ENCODE measurements at places on chromosomes 16 and 17.

GRCh38 chr17:79840989-79841286 is 1.7 kb upstream of the CBX4 start:
- no peak for DNase-seq

DNA sequence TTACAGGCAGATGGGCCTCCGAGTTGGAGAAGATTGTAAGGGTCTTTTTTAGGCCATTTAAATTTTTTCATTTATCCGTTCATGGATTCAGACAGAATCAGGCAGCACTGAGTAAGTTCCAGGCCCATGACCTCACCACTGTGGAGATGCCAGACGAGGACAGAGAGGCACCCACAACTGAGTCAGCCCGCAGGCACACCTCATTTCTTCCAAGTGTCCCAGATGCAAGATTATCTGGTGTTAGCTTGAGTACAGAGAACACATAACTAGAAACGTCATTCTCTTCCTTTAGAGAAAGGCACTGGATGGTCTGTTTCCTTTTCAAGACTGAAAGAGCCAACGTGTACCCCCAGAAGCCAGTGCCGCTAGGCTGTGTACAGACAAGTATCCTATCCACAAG is 16.9 kb downstream of the CLEC16A start:
- DNase-seq, result peak; percentile 96

- DNase-seq, result no peak
Measured at GRCh38 chr17:11499881-11500280, 98.4 kb upstream of the DNAH9 start.

GRCh38 chr16:14378689-14379467 is 251.2 kb downstream of the PARN start:
- no peak for DNase-seq

DNA sequence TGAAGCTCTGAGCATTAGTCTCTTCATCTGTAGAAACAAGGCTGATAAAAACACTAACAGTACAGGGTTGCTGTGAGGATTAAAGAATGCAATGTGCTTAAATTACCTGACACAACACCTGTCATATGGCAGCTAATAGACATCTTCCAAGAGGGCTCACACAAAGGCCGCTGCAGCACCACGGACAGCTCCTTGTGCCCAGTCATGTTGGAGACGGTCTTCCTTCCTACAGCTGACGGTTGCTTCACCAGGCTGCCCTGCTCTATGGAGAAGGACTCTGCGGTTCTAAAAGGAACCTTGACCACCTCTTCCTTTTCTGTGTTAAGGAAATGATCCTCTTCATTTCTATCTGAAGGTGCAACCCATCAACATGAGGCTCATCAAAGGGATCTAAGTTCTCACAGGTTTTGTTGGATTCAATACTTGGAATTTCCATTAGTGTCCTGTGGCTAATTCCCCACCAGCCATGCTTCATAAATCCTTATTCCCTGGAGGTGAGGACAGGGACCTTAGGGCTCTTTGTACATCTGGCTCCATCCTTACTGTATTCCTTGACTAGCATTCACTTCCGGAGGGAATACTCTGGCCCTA is 138.9 kb upstream of the CES5A start:
- peak; percentile 0 for DNase-seq

DNA sequence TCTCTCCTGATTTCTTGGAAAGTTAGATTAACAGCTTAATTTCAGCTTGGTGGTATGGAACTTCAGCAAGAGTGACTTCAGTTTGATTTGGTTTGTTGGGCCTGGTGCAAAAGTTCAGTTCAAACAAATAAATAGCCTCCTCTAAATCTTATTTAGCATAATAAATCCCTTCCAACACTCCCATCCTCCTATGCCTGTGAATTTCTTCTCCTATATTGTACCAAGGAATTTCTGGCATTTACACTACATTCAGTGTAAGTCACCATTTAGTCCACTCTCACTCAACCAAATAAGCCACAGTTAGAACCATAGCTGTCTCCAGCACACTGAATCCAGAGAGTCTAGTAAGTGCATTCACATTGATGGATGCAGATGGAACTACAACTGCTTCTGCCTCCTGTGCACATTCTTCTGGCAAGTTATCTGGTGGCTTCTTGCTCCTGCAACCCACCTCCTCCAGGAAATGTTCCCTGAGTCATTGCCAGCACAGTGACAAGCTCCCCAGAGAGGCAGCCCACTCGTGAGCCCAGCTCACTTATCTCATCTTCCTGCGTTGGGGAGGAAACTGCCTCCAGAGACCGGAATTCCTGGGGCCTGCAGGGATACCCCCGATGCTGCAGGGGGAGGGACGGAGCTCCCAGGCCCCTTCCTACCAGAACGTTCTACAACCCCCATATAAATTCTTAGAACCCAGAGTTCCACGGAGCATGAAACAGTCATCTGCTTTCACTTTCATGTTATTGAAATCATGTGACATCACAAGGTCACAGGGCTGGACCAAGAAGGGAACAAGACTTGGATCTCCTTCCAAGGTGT is 318.3 kb downstream of the PHKB start:
- peak; percentile 52 for DNase-seq

GRCh38 chr16:22314661-22315626 is 17.7 kb downstream of the POLR3E start:
- DNase-seq, result no peak

DNA sequence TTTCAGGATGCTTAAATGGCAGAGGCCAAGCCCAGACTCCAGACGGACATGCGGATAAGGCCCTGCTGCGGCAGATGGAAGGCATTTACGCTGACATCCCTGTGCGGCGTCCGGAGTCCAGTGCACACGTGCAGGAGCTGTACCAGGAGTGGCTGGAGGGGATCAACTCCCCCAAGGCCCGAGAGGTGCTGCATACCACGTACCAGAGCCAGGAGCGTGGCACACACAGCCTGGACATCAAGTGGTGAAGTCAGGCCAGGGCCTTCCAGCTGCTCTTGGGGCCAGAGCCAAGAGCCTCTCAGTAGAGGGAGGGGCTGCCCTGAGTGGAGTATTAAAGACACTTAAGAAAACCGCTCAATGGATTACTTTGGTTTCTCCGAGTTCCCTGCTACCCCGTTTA is 29.4 kb downstream of the NARF start:
- DNase-seq, result no peak

GRCh38 chr17:9350080-9350479 is 225.5 kb downstream of the STX8 start:
- DNase-seq, result peak; percentile 96

- DNase-seq, result no peak
Measured at GRCh38 chr17:59712862-59713261, 5.4 kb downstream of the VMP1 start.

DNA sequence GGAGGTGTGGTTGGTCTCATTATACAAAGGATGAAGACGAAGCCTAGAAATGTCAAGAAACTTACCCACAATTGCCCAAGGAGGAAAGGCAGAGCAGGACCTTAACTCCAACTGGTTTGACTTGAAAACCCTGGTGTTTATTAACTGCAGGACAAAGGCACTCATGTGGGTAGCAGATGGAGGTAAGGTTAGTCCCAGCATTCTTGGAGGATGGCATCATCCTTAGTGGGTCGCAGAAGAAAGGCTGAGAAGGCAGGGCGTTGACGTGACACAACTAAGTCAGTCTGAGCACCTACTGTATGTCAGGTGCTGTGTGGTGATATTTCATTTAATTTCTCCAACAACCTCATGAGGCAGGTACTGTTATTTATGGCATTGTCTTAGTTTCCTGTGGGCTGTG is 101.3 kb downstream of the HAPSTR1 start:
- no peak for DNase-seq

DNA sequence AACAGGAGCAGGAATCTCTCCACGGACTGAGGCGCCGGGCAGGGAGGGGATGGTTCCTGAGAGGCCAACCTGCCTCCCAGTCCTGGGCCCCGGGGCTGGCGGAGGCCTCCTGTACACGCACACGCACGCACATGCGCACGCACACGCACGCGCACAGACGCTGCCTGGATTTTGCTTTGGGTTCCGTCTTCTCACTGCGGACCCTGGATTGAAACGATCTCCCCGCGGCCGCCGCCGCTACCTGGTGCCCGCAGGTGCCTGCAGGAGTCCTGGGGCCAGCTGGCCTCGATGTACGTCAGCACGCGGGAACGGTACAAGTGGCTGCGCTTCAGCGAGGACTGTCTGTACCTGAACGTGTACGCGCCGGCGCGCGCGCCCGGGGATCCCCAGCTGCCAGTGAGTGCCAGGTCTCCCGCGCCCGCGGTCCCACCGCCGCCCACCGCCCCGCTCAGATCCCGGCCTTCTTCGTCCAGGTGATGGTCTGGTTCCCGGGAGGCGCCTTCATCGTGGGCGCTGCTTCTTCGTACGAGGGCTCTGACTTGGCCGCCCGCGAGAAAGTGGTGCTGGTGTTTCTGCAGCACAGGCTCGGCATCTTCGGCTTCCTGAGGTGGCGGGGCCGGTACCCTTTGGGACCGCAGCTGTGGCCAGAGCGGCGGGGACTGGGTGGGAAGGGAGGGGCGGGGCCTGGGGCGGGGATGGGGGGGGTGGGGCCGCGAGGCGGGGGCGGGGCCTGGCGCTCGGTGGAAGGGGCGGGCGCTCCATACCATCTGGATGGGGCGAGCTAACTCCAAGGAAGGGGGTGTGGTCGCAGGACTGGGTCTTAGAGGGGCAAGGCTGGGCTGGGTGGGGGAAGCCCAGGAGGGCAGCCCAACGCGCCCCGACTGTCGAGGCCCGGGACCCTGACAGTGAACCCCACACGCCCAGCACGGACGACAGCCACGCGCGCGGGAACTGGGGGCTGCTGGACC is 12.3 kb downstream of the CES4A start:
- DNase-seq, result peak; percentile 18

GRCh38 chr17:43324205-43324893 is 74.4 kb upstream of the ARL4D start:
- DNase-seq, result no peak

GRCh38 chr17:41895617-41896016 is 23.1 kb downstream of the ACLY start:
- peak; percentile 42 for DNase-seq

DNA sequence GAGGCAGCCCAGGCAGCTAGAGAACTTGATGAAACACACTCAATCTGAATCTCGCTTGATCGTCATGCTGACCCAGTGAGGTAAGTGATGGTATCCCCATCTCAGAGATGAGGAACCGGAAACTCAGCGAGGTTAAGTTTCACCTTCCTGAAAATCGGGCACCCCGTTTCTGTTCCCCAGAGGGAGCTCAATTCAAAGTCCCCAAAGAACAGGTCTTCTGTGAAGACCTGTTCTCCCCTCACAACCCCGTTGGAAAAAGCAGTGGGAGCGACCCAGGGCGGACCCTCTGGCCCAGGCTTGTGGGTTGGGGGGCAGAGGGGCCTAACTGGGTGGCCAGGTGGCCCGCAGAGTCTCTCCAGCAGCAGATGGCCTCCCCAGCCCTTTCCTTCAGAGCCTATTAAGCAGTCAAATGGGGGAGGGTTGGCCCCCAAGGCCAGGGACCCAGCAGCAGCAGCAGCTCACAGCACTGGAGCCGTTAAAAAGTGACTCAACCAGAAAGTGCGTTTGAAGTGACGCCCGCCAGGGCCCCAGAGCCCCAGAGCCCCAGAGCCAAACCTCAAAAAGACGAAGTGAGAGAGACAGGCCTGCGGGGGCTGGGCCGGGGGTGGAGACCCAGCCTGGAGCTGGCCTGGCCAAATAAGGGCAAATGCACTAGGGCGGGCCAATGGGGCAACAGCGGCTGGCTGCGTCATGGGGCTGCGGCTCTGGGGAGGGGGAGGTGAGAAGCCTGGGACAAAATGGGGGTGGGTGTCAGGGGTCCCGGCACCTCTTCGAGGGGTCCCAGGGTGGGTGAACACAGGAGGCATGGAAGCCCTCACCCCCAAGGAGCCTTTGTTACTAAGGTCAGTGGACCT is 9.2 kb upstream of the TSPOAP1 start:
- peak; percentile 93 for DNase-seq

GRCh38 chr16:47925811-47926460 is 229.9 kb downstream of the ABCC12 start:
- no peak for DNase-seq

- DNase-seq, result peak; percentile 55
Measured at GRCh38 chr17:47225911-47226688, 17.0 kb downstream of the MYL4 start.

- DNase-seq, result no peak
Measured at GRCh38 chr16:8229011-8229520, 361.2 kb downstream of the TMEM114 start.

- no peak for DNase-seq
Measured at GRCh38 chr17:1909985-1910384, 80.2 kb downstream of the RPA1 start.

GRCh38 chr16:66585481-66586239 is 6.4 kb downstream of the CMTM2 start:
- DNase-seq, result no peak

- no peak for DNase-seq
Measured at GRCh38 chr17:48427598-48427997, 2.4 kb downstream of the SKAP1 start.

GRCh38 chr17:42333053-42333452 is 44.8 kb downstream of the STAT5A start:
- no peak for DNase-seq

GRCh38 chr17:58756246-58757161 is 850 bp downstream of the PPM1E start:
- DNase-seq, result peak; percentile 8

DNA sequence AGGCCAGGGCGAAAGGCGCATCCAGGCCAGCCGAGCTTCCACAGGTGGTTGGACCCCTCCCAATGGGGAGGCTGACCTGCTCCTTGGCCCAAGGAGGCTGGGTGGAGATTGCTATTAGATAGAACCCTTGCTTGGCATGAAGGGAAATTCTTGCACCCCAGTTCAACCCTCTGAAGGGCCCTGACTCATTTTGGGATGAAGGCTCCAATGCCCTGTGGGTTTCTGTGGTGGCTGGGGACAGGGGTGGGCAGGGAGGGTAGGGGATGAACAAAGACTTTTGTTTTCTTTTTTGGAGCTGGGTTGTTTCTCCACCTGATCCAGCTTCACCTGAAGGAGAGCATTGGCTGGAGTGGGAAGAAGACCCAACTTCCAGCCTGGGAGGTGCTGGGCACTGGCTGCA is 16.7 kb upstream of the TBX21 start:
- no peak for DNase-seq

- DNase-seq, result peak; percentile 41
Measured at GRCh38 chr17:63029541-63029940, 63.5 kb downstream of the TANC2 start.

- DNase-seq, result no peak
Measured at GRCh38 chr16:85753559-85753958, 2.7 kb upstream of the C16orf74 start.

GRCh38 chr16:77758046-77758445 is 30.3 kb upstream of the VAT1L start:
- DNase-seq, result no peak

GRCh38 chr16:75322740-75323139 is 71.3 kb upstream of the BCAR1 start:
- peak; percentile 42 for DNase-seq

DNA sequence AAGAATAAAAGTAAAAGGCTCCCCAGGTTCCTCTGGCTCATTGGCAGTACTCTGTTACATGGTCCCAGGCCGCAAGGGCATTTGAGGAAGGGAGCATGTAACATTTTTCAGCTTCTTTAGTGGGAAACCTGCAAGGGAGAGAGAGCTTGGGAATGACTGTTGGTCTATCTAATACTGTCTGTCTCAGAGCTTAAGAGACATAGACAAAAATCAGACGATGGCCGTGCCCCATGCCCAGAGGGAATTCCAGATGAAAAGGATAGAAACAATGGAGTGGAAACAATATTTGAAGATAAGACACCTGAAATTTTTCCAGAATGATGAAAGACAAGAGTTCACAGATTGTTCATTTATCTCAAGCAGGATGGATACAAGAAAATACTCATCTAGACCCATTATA is 48.1 kb upstream of the ADORA2B start:
- DNase-seq, result no peak
